ENCODE measurements at places on chromosomes 16 and 17.

GRCh38 chr16:68236137-68236825, 354 bp upstream of the ESRP2 start:
- DNase-seq, result no peak

DNA sequence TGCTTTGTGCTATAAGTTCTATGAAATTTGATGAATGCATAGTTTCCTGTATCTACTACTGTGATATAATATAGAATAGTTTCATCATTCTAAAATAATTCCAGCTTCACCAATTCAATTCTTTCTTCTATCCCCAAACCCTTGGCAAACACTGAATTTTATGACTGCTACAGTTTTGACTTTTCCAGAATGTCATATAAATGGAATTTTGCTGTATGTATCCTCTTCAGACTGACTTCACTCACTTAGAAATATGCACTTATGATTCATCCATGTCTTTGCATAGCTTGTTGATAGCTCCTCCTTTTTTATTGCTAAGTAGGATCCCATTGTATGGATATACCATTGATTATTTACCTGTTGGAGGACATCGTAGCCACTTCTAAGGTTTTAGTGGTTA, 89.1 kb upstream of the HS3ST3A1 start:
- DNase-seq, result no peak

GRCh38 chr17:79907850-79908249, 68.6 kb upstream of the CBX4 start:
- no peak for DNase-seq

DNA sequence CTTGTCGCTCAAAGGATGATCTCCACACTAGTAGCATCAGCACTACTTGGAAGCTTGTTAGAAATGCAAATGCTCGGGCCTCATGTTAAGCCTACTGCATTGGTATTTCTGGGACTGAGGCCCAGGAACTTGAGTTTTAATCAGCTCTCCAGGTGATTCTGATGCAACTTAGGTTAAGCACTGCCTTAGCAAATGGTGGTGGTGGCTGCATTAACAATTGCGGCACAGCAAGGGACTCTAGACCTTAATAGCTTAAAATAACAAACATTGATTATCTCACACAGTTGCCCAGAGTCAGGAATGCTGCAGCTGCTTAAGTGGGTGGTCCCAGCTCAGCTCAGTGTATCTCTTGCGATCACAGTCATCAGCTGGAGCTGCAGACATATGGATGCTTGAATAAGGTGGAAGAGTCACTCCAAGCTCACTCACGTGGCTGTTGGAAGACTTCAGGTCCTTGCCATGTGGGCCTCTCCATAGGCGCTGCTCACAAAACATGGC, 25.8 kb downstream of the HS3ST3A1 start:
- DNase-seq, result no peak

DNA sequence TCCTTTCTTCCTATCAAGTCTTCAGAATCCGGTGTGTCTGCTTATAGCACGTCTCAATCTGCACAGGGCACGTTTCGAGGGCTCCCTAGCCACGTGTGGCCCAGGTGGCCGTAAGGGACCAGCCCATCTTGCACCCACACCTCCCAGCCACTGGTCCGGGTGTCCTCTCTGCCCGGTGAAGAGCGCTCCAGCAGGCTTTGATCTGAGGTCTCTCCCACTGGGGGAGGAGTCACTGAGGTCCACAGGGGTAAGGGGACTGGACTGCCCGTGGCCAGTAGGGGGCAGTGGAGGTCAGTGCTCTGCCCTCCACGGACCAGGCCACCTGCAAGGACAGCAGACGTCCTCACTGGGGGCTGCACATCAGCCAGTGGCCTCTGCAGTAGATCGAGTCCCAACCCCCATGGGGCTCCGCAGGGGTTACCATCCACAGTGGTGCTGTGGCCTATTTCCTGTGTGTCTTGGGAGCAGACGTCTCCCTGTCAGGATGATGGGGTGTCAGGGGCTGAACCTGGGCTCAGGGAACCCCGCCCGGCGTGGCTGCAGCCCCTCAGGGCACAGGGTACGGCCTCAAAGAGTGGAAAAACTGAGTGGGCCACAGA, 204.1 kb upstream of the CIBAR2 start:
- no peak for DNase-seq

Data from stimulated activated CD8-positive, alpha-beta memory T cell treated with anti-CD3 and anti-CD28 coated beads, Interleukin-4, amount 100 ng/mL, for 1 hour (primary cell).